DMS53 (cell line): ENCODE measurements at places on chromosomes 2 and 18.

- no peak for DNase-seq
These were observed 55.0 kb downstream of the KCNG2 start for GRCh38 chr18:79852561-79853302.

DNA sequence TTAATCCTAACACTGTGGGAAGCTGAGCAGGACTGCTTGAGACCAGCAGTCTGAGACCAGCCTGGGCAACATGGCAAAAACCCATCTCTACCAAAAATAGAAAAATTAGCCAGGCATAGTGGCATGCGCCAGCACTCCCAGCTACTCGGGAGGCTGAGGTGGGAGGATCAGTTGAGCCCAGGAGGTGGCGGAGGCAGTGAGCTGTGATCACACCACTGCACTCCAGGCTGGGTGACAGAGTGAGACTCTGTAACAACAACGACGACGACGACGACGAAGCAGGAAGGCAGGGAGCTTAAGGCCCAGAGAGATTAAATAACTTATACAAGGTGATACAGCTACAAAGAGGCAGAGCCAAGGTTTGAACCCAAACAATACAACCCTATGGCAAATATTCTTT is 37.3 kb downstream of the CFAP36 start:
- no peak for DNase-seq

DNA sequence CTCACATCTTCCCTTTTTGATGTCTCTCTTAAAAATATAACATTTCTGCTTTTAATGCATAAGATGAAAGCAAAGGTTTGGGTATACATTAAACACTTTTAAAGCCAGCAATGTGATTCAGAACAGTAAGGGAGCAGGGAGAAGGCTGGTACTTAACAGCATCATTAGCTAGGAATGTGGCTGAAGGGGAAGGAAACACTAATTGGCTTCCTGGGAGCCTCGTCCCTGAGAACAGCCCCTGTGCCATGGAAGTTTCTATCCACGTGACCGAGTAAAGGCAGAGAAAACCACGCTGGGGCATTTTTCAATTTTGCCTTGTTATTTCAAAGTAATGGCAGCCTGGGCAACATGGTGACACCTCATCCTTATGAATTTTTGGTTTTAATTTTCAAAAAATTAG is 109.2 kb upstream of the GPC1 start:
- DNase-seq: no peak

DNA sequence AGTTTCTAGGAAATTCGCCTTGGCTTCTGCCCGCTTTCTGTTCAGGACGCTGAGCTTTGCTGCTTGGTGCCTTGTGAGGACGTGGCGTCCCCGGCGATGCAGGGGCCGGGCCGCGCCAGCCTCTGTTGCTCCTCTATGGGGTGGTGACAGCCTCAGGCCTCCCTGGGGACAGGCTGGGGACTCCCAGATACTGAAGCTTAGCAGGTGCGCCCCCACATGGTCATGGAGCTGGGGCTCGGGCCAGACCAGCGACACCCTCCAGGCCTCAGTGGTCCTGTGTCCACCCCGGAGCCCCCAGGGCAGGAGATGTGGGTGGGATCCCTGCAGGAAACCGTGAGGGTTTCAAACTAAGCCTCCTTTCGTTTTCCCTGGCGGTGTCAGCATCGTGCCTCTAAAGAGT is 29.2 kb downstream of the KCNG2 start:
- no peak for DNase-seq

DNA sequence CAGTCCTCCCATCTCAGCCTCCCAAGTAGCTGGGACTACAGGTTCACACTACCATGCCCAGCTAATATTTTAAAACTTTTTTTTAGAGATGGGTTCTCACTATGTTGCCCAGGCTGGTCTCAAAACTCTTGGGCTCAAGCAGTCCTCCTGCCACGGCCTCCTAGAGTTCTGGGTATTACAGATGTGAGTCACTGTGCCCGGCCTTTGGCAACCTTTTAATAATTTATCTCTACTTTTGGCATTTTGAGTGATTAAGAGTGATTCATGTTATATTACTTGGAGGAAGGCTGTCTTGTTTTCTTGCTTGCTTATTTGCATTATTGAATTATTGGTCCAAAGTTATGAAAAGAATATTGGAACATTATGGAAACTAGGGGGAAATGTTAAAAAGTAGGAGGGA is 24.3 kb downstream of the NCOA1 start:
- DNase-seq: no peak

GRCh38 chr18:50558948-50559751 is 737 bp upstream of the MAPK4 start:
- DNase-seq: peak; percentile 58

DNA sequence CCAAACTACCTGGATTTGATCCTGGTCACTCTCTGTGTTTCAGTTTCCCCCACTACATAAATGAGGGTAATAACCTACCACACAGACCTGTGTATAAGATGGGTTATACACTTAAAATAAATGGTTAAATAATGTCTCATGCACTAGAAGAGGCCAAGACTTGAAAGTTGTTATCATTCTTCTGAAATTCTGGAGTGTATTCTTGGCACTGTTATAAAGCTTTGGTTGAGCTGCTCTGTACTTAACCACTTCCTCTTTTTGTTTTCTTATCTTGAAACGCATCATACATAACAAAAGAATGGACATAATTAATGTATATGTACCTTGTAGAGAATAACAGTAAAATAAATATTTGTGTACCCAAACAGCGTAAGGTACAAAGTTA is 281.0 kb downstream of the AFF3 start:
- no peak for DNase-seq

GRCh38 chr18:26301681-26302080 is 75.4 kb downstream of the TAF4B start:
- DNase-seq: no peak

GRCh38 chr2:187319441-187320108 is 128.5 kb downstream of the CALCRL start:
- DNase-seq: no peak

GRCh38 chr2:191270306-191271161 is 25.3 kb downstream of the MYO1B start:
- no peak for DNase-seq

- no peak for DNase-seq
These were observed 36.3 kb downstream of the IRS1 start for GRCh38 chr2:226763320-226763719.

DNA sequence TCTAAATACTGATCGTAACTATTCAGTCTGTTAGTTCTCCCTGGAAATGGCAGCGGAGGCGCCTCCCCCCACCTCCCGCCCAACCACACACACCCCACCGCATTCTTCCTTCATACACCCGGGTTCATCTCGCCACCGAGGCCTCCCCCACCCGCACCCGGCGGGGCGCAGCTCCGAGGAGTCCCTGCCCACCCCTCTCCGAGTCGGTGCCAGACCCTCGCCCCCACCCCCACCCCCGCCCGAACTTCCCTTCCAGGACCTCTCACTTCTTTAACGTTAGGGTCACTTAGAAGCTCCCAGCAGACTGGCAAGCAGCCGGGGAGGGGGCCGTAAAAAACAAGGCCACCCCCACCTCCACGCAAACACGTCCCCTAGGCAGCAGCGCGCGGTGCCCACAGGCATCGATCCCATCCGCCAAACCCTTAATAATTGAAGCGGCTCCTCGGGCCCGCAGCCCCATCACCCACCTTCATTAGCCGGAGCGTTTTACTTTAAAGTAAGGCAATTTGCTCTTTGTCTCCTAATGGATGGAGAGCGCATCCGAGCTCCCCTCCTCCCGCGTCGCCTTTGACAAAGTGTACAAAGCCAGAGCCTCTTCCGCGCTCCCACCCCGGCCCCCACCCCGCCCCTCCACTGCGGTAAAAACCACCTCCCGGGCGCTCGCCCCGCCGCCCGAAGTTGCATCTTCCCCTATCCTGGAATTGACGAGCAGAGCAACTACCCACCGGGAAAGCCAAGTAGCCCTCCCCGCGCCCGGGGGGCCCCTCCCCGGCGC is 624 bp downstream of the ZNF516 start:
- peak; percentile 74 for DNase-seq

DNA sequence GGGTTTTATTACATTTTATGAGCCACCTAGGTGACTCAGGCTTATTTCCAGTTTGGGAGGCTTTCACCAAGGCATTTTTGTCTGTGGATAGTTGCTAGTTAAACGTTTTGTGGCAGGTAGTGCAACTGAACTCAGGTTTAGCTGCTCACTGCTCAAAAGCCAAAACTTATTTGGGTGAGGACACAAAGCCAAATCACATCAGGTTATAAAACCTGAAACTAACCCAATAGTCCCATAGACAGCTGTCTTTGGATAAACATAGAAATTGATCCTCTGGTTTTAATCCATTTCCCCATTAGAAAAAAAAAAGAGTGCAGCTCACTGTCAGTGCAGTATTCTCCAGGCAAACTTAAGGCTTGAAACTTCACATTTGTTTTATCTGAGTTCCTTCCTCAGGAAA is 362.6 kb upstream of the TFPI start:
- DNase-seq: no peak

DNA sequence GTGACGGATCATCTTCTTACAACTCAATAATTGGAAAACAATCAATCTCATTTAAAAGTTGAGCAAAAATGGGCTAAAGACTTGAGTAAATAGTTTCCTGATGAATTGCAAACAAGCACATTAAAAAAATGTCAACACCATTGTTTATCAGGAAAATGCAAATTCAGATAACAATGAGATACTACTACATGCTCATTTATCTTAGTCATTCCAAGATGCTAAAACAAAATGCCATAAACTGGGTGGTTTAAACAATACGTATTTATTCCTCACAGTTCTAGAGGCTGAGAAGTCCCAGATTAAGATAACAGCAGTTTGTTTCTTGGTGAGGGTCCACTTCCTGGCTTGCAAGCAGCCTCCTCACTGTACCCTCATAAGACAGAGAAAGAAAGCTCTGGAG is 359.6 kb downstream of the NR4A2 start:
- no peak for DNase-seq

- DNase-seq: peak; percentile 84
These were observed 5.9 kb upstream of the MRPL19 start for GRCh38 chr2:75640621-75641121.

DNA sequence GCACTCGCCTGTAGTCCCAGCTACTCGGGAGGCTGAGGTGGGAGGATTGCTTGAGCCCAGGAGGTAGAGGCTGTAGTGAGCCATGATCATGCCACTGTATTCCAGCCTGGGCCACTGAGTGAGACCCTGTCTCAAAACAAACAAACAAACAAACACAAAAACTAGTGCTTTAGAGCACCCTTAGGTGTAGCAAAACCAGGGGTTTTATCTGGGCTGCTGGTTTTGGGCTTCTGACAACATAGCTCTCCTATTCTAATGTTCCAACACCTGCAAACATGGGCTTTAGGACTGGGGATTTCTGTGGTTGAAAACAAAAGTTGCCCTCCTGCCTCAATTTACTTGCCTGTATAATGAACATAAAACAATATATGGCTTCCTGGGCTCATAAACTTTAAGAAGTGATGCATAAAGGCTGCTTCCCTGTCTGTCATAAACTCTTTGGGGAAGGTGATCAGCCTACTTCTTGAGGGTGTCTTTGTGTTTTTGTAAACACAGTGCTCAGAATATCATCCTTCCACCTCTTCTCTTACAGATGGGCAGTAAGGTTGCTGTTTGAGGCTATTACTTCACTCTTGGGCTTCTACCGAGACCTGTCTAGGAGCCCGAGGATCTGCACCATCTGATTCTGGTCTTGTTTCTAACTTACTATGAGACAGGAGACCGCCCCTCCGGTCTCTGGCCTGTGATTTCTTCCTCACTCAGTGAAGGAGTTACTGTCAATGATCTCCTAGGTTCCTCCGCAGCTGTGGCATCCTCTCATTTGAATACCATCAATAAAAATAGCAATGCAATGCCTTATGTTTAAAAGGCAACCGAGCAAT is 246.5 kb downstream of the MYCN start:
- DNase-seq: no peak

GRCh38 chr18:76358774-76359173 is 136.3 kb downstream of the ZNF516 start:
- DNase-seq: no peak

- peak; percentile 84 for DNase-seq
These were observed 32.3 kb downstream of the SCTR start for GRCh38 chr2:119491776-119492525.

GRCh38 chr2:164890544-164890943 is 48.9 kb upstream of the COBLL1 start:
- DNase-seq: no peak

- DNase-seq: no peak
These were observed 29.4 kb upstream of the NCOA1 start for GRCh38 chr2:24461685-24462084.

DNA sequence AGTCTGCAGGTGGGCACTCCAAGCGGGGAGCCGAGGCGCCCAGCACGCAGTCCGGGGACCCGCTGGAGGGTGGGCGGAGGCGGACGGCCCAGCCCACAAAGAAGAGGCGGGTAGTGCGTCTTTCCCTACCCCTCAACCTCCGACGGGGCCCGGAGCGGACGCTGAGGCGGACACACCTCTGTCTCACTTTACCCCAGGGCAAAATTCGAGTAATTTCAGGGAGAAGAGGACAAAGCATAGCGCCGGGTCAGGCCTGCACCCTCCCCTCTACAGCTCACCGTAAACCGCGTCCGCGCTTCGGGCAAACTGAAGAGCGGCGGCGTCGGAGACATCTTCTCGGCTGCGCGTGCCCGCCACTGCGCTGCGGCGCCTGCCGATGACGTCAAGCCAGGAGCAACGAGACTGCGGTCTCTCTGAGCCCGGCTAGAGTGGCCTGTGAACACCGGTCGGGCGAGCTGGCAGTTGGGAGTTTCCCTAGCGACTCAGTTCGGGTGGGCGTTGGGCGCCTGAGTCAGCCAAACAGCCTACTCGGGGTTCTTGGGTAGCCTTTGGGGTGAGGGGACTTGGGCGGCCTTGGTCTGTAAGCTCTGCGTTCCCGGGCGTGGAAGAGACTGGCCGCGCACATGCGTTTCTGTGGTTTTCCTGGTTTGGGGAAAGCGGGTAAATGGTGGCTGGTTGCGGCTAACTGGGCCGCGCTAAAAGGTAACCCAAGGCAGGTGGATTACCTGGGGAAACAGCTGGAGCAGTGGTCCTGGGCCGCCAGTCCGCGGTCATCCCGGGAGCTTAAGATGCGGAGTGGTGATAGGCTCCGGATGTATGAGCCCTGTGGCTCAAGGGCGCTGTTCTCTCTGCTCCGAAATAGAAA is at the start of gene THOC1:
TSS of gene THOC1 (minus strand) at position 360 of the 865 bp plus-strand sequence. CDS start at position 332, 28 bp downstream.
- DNase-seq: peak; percentile 99

- DNase-seq: peak; percentile 75
These were observed 57.3 kb upstream of the TANK start for GRCh38 chr2:161102770-161103450.

- no peak for DNase-seq
These were observed 68.3 kb upstream of the OTOS start for GRCh38 chr2:240208631-240209211.

GRCh38 chr18:5543773-5544389 is at the start of gene EPB41L3:
EPB41L3 (minus strand) TSS chr18:5543997; CDS start chr18:5489183, 54,814 bp downstream.
- peak; percentile 76 for DNase-seq

DNA sequence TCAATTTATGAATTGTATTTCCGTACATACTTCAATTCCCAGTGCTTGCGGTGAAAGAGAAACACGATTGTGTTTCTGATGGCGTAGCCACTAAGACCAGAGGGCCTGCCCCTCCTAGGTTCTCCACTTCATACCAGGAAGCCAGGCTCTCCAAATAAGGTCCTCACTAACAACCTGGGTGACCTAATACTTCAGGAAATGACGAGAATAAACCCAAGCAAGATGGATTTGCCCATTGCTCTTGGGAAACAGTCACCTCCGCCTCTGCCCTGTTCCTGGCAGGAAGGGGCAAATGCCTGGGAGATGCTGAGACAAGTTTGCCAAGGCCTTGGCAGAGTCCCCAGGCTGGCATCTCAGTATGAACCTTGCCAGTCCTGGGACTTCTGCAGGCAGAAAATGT is 41.8 kb downstream of the TTC32 start:
- peak; percentile 22 for DNase-seq

- DNase-seq: no peak
These were observed 106.8 kb downstream of the HRH4 start for GRCh38 chr18:24567199-24567598.
